T-helper 17 cell (primary cell): ENCODE measurements at places on chromosomes 12 and 14.

- DNase-seq: no peak
These were observed 68.6 kb downstream of the NUAK1 start for GRCh38 chr12:106070147-106070546.

GRCh38 chr12:67413577-67413976, 144.4 kb downstream of the CAND1 start:
- DNase-seq: no peak

DNA sequence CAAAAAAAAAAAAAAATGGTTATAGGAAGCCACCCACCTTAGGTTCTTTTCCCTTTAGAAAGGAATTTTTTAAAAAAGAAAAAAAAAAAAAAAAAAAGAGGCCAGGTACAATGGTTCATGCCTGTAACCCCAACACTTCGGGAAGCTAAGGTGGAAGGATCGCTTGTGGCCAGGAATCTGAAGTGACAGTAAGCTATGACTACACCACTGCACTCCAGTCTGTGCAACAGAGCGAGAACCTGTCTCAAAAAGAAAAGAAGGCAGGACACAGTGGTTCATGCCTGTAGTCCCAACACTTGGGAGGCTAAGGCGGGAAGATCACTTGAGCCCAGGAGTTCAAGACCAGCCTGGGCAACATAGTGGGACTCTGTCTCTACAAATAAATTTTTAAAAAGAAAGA, 36.0 kb downstream of the SPTLC2 start:
- DNase-seq: no peak

- no peak for DNase-seq
These were observed 218.8 kb upstream of the BMP4 start for GRCh38 chr14:54175298-54175942.

DNA sequence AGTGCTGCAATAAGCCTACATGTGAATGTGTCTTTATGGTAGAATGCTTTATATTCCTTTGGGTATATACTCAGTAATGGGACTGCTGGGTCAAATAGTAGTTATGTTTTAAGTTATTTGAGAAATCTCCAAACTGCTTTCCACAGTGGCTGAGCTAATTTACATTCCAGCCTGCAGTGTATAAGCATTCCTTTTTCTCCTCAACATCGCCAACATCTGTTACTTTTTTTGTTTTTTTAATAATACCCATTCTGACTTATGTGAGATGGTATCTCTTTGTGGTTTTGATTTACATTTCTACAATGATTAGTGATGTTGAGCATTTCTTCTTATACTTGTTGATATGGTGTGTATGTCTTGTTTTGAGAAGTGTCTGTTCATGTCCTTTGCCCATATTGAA, 1186.2 kb downstream of the BCL11B start:
- no peak for DNase-seq

GRCh38 chr14:99380402-99380801, 100.3 kb downstream of the SETD3 start:
- DNase-seq: no peak

DNA sequence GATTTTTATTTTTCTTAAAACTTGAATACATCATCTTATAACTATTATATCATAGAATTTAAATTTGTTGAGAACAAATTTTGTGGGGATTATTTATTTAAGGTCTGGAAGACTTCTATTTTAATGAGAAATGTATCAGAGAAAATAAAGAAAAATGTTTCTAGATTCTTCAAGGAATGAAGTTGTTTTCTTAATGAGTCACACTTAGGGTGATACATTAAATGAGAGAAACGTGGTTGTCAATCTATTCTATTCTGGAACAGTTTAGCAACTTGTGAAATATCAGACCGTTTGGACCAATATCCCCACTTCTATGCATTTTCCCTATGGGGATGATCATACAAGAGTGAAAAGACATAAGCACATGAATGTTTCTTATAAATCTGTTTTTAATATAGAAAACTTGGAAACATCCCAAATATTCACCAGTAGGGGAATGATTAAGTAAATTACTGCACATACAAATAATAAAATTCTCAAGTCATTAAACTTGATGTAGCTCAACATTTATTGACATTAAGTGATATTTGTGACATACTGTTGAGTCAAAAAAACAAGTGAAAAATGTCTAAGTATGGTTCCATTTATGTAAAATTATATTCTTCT, 88.5 kb downstream of the E2F7 start:
- DNase-seq: no peak

GRCh38 chr14:81386290-81386745, 13.8 kb downstream of the STON2 start:
- no peak for DNase-seq
